ENCODE measurements at places on chromosomes 4 and X. TPM values are rescaled to one million over a fixed set of nuclear protein-coding genes. Genes with fewer than 3 reads are reported as not detected.

The IL21 gene
- total RNA-seq: not detected

The SLC25A4 gene
- 20.0 TPM for total RNA-seq

The GRIA3 gene
- total RNA-seq: 0.28 TPM

The ELF4 gene
- 19.6 TPM for total RNA-seq

The FOXO4 gene
- total RNA-seq: 3.5 TPM

The MAGEA2B gene
- total RNA-seq: not detected

Measured in airway epithelial cell (primary cell).